DMS153 (cell line): ENCODE measurements at places on chromosomes 1 and 21.
A peak's percentile ranks its signal among the peaks of the same experiment; 100 is the strongest.

GRCh38 chr1:98668733-98669132 lies 7.2 kb downstream of the SNX7 start:
- no peak for DNase-seq

DNA sequence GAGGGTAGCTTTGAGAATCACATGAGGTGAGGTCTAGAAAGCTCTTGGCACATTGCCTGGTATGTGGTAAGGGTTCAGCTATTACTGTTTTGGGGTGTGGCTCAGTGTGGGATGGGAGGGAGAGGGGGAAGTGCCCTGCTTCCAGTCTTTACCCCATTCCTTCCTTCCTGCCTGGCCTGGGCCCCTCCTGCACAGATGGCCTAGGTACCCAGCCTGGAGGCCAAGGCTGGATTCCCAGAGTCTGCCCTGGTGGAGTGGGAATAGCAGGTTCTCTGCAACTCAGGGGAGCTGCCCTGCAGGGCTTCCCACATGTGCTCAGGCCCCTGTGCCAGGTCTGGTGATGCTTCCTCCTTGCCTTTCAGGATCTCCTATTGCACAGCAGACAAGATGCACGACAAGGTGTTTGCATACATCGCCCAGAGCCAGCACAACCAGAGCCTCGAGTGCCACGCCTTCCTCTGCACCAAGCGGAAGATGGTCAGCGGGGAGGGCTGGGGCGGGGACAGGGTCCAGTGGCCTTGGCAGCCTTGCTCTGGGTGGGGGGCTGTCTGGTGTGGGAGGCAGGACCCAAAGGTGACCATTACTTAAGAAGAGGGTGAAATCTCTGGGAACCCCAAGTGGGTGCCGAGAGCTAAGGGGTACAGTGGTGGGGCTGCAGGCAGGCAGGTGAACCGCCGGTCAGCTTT lies 13.5 kb downstream of the LDLRAP1 start:
- peak; percentile 12 for DNase-seq

GRCh38 chr1:180594723-180595122 lies 36.0 kb downstream of the OVAAL start:
- peak; percentile 97 for DNase-seq

DNA sequence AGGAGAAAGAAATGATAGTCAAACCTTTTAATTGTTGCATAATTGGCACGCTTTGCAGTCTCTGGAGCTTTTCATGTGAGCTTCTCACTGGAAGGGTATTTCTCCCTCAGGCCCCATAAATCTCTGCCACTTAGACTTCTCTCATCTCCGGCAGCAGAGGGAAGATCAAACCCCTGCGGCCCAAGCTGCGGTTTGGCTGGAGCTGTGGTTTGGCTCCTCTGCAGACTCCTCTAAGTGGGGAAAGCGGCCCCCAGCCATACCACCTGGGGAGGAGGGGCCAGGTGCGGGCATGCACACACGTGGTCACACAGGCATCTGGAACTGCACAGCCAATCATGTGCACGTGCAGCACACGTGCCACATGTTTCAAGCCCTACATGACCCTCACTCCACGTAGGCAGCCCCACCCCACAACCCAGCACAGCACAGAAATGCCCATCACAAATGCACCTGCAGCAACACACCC lies 58.3 kb downstream of the UBE2T start:
- peak; percentile 84 for DNase-seq

- no peak for DNase-seq
Observed at GRCh38 chr1:39943471-39944290, 11.3 kb upstream of the MFSD2A start.

DNA sequence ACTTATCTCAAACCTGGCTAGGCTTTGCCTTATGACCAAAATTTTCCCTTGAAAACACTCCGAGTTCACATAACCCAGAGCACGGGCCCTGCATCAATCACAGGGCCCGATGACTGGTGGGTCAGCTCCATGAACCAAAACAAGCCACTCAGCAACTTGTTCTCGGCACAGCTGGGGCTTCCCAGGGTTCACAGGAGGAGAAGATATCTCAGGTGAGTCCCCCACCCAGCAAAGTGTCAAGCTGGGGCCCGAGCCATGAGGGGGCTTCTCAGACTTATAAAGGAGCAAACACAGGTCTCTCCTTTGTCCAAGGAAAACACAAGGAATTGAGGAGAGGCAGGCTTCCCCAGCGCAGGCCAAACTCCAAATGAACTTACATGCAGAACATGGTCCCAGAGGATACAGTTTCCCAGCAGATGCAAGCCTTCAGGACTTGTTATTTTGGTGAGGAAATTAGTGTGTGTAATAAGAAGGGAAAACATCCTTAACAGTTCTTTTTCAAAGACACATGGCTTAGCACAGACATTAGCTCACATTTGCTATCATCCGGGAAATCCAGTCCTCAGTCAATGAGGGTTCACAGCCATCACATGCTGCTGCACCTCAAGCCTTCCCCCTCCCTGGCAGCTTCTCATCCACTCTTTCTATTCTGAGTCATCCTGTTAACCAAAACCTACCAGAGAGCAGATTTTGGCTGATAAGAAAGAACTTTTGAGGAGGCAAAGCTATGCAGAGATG lies 98.1 kb upstream of the NFIA start:
- DNase-seq = no peak

DNA sequence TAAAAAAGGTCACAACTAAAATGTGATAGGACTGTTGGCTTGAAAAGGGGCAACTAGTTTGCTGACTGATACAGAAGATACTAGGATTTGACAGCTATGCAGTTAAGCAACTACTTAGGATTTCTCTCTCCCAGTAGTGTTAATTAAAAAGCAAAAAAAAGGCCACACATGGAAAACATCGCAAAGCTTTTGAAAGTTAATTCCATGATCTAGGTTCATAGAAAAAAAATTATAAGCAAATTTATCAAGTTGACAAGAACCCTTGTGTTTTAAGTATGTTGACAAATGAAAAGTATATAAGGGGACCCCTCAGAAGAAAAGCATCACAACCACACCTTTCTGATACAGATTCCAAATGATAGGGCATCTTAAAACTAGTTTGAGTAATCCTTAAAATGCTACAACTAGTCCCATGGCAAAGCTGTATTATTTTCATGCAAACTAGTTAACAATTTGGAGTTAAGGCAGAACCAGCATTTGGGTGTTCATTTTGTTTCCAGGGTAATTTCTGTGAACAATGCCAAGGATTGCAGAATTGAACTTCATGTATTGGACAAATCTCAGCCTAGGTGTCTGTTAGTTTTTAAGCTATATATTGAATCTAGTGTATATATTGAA lies 4.1 kb downstream of the PNRC2 start:
- DNase-seq = no peak

DNA sequence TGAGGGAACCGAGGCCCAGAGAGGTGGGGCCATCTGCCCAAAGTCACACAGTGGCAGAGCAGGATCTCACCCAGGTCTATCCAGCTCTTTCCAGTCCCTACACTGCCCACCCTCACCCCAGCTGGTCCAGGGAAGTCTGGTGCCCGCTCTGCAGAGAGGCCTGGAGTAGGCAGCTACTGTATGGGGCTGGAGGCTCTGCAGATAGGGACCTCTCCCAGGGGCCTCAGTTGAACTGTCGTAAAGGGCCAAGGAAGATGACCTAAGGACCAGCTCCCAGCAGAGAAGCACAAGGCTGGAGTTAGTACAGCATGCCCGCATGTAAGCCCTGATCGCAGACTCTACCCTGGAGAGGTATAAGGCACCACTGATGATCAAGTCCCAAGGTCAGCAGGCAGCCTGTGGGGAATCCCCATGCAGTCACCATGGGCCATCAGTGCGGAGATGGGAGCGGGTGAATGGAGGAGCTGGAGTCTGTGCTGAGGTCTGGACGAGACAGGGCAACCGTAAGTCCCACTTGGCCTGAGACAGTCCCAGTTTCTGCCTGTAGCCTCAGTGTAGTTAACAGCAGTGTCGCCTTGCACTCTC lies 320.2 kb downstream of the MATN1 start:
- no peak for DNase-seq

- no peak for DNase-seq
Observed at GRCh38 chr1:227889047-227889862, 58.5 kb downstream of the WNT9A start.

- DNase-seq = peak; percentile 63
Observed at GRCh38 chr1:207077470-207078377, 10.9 kb upstream of the C4BPB start.

- DNase-seq = no peak
Observed at GRCh38 chr1:204342310-204342709, 17.4 kb downstream of the PLEKHA6 start.

GRCh38 chr1:29960156-29960755 lies 723.9 kb downstream of the PTPRU start:
- DNase-seq = no peak

DNA sequence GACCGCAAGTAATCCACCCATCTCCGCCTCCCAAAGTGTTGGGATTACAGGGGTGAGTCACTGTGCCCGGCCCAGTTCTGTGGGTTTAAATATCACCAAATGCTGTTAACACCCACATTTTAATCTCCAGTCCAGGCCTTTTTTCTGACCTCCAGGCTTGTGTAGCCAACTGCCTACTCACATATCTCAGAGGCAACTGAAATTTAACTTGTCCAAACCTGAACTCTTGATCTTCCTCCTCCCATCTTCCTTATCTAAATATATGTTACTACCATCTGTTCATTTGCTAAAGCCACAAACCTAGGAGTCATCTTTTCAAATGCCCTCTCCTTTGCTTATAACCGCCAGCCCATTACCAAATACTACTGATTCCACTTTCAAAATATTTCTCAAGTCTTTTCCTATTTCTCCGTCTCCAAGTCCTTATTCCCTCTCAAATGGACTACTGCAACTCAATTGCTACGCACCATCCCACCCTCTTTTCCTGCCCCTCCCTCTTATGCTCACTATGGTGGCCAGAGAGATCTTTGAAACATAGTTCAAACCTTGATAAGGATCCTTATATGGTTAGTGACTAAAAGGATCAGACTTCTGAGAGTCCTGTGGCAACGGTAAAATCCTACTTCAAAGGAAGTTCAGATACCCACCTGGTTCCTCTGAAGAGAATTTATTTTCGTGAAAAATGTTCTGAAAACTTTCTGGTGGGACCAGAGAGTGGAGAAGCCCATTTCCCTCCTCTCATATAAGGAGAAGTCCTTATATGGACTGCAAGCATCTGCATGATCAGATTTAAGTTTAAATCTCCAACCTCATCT lies 78.5 kb upstream of the CDC42BPA start:
- DNase-seq = no peak

GRCh38 chr1:202553560-202554038 lies 156.7 kb downstream of the SYT2 start:
- no peak for DNase-seq
